NCI-H1930 (cell line): ENCODE measurements at places on chromosomes 16 and 17.

- DNase-seq, result no peak
These were observed 389.3 kb downstream of the CA10 start for GRCh38 chr17:51769231-51769630.

DNA sequence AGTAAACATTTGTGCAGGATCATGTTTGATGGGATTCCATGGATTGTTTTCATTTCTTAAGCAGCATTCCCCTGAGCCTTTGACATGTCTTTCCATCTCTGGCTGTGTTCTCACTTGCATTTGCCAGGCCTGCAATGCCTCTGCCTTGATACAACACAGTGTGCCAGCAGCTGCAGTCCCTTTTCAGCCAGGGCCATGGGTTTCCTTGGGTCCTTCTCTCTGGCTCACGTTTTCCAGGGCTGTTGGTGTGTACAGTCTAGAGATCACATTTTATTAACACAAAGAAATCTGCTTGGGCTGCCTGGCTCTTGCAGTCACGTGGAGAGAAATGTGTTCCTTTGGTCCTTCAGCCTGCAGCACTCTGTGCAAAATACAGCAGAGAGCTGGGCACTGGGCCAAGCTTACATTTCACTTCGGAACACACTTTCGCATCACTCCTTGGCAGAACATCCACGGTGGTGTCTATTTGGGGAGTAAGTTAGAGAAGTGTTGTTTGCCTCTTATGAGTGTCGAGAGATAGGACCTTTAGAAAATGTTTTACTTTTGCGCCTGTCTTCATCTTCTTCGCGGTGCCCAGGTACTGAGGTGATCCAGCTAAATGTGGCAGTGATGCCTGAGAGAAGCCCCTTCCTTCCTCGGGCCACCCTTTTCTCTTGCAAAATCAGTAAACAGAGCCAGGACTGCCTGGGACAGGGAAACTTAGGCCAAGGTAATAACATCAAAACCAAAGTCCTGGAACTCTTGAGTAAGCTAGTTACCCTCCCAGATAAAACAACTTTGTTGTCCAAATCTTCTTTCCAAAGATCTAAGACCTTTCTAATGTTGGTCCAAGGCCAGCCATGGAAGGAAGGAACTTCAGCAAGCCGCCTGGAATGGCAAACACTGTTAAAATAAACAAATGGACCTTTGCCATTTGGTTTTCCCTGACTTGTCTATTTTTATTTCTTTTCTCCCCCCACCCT is 20.9 kb downstream of the HLF start:
- no peak for DNase-seq

- DNase-seq, result no peak
These were observed 79.4 kb upstream of the KSR1 start for GRCh38 chr17:27376637-27377547.

GRCh38 chr16:81987706-81988105 is 23.6 kb downstream of the SDR42E1 start:
- DNase-seq, result no peak

DNA sequence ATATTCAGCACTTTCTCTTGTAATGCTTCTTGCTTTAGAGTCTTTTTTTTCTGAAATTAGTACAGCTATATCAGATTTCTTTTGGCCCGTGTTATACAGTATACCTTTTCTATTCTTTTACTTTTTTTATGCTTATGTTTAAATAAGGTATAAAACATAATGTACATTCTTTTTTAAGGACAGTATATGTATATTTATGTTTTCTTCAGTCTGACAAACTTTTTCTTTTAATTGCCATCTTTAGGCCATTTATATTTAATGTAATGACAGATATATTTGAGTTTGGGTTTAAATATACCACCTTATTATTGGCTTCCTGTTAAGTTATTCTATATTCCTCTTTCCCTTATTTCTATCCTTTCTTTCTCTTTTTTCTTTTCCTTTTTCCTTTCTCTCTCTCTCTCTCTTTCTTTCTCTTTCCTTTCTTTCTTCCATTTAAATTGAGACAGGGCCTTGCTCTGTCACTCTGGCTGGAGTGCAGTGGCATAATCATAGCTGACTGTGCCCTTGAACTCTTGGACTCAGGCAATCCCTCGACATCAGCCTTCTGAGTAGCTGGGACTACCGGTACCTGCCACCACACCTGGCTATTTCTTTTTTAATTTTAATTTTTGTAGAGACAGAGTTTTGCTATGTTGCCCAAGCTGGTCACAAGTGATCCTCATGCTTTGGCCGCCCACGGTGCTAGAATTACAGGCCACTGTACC is 61.7 kb downstream of the WWOX start:
- no peak for DNase-seq

DNA sequence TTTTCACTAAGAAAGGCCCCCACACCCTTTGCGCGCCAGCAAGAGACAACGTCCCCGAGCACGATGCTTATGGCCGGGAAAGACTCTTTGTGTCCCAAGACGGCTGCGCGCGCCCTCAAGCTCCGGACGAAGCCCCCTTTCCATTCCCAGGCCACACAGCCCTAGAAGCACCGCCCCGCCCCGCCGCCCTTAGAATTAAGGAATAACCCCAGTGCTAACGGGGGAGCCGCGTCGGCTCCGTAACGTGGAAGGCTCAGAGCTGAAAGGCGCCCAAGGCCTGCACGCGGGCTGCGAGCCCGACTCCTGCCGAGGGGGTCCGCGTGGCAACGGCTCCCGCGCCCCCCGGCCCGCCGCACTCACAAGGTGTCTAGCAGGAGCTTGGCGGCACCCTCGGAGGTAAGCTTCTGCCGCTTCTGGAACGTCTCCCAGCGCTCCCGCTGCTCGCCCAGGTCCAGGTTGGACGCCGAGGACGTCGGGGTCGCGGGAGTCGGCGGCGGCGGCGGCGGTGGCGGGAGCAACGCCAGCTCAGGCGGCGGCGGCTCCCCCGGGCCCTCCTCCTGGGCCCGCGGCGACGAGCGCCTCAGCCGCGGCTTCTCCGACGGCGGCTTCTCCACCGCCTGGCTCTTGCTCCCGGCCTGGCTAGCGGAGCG is 477 bp downstream of the CENPV start:
- DNase-seq, result peak; percentile 28

DNA sequence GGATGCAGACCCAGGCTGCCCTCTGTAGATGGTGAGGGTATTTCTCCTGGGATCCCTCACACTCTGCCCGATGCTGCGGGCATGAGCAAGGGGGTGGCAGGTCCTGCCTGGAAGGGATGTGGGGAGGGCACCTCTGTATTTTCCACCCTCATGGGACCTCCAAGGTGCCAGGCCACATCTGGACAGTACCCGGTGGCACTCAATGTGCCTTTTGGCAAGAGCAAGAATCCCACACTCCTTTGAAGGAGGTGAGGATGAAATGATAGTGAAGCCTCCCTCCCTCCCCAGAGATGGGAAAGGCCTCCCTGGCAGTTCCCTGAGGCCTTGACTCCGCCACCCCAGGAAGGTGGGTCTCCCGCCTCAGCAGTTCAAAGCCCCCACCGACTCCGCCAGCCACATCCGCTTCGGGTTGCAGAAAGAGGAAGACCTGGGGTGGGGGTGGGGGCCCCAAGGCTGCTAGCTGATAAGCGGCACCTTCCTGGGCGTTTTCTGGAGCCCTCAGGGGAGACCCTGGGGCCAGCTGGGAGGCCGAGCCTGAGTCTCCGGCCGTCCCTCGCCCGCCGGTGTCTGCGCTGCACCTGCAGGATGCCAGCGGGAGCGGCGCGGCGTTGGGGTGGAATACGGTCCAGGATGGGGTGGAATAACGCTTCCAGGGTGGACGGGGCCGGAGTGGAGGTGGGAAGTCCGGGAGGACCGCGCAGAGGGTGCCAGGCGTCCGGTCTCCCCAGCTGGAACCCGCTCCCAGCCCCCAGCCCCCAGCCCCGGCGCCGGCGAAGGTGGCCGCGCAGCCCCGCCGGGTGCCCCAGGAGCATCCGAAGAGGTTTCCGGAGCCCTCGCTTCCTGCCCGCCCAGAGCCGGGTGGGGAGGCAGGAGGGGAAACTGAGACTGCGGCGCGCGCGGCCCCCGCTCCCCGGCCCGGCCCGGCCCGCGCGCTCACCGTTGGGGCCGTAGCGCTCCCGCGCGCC is 718 bp downstream of the ATP2A3 start:
- no peak for DNase-seq

DNA sequence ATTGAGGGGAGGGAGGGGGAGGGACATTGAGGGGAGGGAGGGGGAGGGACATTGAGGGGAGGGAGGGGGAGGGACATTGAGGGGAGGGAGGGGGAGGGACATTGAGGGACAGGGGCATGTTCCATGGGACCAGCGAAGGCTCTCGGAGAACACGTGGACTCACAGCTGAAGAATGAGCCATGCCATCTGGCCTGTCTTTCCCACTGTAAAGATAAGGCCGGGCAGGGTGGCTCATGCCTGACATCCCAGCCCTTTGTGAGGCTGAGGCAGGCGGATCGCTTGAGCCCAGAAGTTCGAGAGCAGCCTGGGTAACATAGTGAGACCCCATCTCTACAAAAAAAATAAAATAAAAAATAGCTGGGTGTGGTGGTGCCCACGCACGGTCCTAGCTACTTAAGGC is 32.5 kb downstream of the RPH3AL start:
- no peak for DNase-seq

- DNase-seq, result no peak
These were observed 14.9 kb downstream of the FOXK2 start for GRCh38 chr17:82534401-82534812.

DNA sequence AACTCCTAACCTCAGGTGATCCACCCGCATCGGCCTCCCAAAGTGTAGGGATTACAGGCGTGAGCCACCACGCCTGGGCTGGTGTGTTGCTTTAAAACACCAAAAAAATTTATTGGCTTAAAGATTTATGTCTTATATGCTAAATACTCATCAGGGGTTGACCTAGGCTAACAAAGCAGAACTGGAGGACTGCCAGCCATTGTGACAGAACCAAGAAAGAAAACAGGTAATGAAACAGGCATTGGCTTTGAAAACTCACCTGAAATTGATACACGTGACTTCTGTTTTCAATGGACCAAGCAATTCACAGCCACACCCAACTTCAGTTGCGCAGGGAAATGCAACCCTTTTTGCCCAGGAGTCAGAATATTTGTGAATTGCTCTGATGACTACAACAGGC is 4.9 kb upstream of the PHAF1 start:
- DNase-seq, result no peak

GRCh38 chr17:77628035-77628434 is 330.5 kb upstream of the TNRC6C start:
- DNase-seq, result no peak

- no peak for DNase-seq
These were observed 140.9 kb downstream of the SHISA9 start for GRCh38 chr16:13042291-13042685.

DNA sequence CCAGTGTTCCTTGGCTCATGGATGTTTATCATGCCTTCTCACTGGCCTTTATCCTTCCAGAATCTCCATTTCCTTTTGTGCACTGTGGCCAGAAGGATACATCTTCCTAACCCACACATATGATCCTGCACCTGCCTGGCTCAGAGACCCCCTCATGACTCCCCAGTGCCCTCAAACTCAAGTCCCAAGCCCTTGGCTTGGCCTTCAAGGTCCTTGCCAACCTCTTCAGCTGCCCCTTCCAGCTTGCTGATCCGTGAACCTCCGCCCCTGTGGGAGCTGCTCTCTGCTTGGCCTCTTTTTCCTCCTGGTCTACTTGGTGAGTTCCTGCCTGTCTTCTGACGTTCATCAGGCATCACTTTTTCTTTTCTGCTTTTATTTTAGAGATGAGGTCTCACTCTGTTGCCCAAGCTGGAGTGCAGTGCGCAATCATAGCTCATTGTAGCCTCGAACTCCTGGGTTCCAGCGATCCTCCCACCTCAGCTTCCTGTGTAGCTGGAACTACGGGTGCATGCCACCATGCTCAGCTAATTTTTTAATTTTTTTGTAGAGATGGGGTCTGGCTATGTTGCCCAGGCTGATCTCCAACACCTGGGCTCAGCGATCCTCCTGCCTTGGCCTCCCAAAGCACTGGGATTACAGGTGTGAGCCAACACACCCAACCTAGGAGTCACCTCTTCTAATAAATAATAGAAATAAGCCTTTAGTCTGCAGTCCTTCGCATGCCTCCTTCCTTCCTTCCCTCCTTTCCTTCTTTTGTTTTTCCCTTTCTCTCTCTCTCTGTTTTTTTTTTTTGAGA is 2.5 kb upstream of the PYCARD start:
- DNase-seq, result no peak

DNA sequence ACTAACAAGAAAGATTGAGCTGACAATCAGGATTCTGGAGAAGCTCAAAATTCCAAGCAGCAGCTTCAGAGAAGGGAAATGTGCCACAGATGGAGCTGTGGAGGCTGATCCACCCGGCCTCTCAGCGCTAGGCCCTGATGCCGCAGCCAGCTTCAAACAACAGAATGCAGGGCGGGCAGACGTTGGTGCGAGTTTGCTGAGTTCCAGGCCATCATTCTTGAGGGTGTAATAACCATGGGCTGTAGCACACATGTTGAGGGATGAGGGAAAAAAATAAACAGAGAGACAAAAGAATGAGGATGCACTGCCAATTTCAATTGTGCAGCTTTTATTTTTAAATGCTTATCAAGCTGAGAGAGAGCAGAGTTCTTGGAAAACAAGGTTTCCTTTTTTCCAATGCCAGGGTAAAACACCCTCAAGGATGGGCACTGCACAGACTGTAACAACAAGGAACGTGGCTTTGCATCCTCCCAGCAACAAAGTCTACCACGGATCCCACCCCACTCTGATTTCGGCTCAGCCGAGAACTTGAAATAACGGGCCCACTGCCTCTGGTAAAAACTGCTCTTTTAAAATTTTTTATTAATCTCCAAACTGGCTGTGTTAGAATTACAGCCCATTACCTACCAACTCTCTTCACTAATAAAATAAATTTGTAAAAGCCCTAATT is 90.2 kb downstream of the SMG6 start:
- DNase-seq, result no peak

DNA sequence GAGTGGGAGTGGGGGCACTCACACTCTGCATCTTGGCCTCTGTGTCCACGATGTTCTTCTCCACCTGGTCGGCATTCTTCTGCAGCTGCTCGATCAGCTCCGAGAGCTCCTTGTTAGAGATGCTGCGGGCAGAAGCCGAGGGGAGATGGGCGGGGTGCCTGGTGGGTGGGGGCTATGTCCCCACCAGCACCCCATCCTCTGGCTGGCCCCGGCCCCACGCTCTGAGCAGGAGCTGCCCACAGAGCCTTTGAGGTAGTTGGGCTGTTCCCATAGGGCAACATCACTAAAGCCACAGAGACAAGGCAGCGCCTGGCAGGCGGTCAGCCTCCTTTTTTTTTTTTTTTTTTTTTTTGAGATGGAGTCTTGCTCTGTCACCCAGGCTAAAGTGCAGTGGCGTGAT is 26.1 kb downstream of the PPL start:
- no peak for DNase-seq

DNA sequence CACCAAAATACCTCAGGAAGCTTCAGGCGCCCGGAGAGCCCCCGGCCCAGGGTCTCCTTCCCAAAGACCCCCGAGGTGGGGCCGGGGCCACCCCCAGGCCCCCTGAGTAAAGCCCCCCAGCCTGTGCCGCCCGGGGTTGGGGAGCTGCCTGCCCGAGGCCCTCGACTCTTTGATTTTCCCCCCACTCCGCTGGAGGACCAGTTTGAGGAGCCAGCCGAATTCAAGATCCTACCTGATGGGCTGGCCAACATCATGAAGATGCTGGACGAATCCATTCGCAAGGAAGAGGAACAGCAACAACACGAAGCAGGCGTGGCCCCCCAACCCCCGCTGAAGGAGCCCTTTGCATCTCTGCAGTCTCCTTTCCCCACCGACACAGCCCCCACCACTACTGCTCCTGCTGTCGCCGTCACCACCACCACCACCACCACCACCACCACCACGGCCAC is 6.7 kb upstream of the TMEM88 start:
- DNase-seq, result no peak

GRCh38 chr17:75876190-75876937 is 2.0 kb downstream of the TRIM47 start:
- no peak for DNase-seq
